ENCODE measurements at places on chromosomes 7 and 10. TPM values are rescaled to one million over a fixed set of nuclear protein-coding genes. Genes with fewer than 3 reads are reported as not detected.

DNA sequence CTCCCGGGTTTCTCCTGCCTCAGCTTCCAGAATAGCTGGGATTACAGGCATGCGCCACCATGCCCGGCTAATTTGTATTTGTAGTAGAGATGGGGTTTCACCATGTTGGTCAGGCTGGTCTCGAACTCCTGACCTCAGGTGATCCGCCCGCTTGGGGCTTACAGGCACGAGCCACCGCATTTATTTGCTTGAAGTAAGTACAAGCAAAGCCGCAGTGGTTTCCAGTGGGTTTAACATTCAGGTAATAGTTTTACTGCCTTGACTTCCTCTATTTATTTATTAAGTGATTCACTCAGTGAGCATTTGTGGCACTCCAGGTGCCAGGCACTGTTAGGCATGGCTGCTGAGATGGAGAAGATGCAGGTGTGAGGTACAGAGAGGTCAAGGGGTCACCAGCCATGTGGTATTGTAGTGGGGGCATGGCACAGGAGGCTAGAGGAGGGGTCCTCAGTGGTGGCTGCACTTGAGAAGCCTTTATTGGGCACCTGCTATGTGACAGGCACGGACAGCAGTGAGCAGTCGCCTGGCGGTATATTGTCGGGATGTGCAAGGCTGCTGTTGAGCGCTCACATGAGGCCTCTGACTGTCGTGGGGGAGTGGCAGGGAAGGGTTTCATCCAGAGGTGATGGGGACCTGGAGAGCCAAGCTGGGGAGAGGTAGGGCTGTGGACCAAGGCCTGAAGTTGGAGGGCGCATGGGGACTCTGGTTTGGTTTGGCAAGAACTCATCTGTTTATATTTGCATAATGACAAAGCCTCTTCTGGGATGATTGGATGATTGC is 54.9 kb downstream of the DOCK1 start:
- no peak for DNase-seq

- DNase-seq = no peak
Measured at GRCh38 chr10:110170142-110170971, 37.0 kb upstream of the MXI1 start.

DNA sequence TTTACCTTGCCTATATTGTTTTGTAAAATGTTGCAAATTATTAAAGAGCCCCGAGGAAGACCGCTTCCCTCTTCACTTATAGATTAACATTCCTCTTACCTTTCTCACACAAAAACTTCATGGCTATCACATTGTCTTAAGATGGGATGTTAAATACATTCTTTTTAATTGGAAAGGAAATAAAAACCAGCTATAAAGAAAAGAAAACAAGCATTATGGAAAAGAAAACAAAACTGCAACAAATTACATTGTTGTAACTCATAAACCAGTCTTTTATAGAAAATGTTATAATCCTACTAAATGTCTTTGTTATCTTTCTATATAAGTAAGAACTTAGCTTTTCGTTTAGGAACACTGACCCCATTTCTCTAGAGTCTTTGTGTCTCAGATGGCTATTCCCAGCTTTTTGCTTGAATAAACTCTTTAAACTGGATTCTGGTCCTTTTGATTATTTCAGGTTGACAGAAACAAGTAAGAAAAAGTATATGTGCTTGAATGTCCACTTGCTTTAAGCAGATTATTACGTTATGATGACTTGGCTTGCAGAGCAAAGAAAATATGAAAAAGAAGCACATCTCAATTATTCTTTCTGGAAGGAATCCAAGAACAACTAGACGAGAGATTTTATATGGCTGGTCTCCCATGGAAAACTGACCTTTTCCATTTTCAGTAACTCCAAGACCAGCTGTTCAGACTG is 128.2 kb downstream of the AKR1D1 start:
- DNase-seq = no peak

GRCh38 chr10:61902445-61903220 is 1.1 kb downstream of the ARID5B start:
- peak; percentile 49 for DNase-seq

- no peak for DNase-seq
Measured at GRCh38 chr7:38451840-38452239, 178.4 kb upstream of the TARP start.

Gene TUBB8
- 0.59 TPM for total RNA-seq

- no peak for DNase-seq
Measured at GRCh38 chr10:81814842-81815241, 60.2 kb upstream of the NRG3 start.

- DNase-seq = no peak
Measured at GRCh38 chr7:92682330-92682729, 92.1 kb upstream of the FAM133B start.

- DNase-seq = no peak
Measured at GRCh38 chr7:158810846-158811245, 18.5 kb downstream of the ESYT2 start.

DNA sequence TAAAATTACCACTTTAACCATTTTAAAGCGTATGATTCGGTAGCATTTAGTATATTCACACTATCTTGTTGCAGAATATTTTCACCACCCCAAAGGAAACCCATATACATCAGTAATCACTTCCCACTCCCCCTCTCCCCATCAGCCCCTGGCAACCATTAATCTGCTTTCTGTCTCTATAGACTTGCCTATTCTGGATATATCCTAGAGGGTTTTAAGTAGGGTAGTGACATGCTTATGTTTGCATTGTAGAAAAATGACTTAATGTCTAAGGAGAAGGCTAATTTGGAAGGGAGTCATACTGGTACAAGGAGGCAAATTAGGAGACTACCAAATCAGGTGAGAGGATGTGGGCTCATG is 42.6 kb upstream of the TRIL start:
- DNase-seq = no peak

GRCh38 chr7:108261560-108262255 is 131.5 kb upstream of the LAMB4 start:
- DNase-seq = no peak

DNA sequence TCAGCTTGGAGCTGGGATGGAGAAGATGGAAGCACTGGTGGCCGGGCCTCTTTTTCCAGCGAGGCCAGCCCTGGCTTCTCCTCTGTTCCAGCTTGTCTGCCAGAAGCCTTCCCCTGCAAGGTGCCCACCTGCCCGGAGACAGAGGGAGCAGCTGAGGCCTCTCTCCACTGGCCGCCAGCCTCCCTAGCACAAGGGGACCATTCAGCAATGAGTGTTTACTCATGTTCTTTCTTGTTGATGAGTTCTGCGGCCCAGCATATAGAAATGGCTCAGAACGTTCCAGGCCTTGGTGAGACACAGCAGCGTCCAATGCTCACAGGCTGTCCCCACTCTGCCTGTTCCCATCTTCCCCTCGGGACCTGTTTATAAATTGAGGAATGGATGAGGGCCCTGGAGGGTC is 47.3 kb downstream of the CHST3 start:
- DNase-seq = no peak

GRCh38 chr7:140039896-140040295 is 22.9 kb downstream of the PARP12 start:
- no peak for DNase-seq

- no peak for DNase-seq
Measured at GRCh38 chr7:105131033-105131656, 117.1 kb downstream of the KMT2E start.

GRCh38 chr10:62514079-62514693 is 140.0 kb downstream of the ZNF365 start:
- DNase-seq = no peak

Gene DPP6
- 0.59 TPM for total RNA-seq

GRCh38 chr7:151740081-151740851 is 136.6 kb downstream of the PRKAG2 start:
- DNase-seq = no peak

Gene SLC26A5
- total RNA-seq = 3.6 TPM

Gene SKIDA1
- total RNA-seq = 0.98 TPM

- peak; percentile 47 for DNase-seq
Measured at GRCh38 chr7:17298840-17299482, 509 bp downstream of the AHR start.

Gene FOXP2
- total RNA-seq = 11.1 TPM

Gene TMEM270
- total RNA-seq = not detected

Gene SCART1
- 2.9 TPM for total RNA-seq

DNA sequence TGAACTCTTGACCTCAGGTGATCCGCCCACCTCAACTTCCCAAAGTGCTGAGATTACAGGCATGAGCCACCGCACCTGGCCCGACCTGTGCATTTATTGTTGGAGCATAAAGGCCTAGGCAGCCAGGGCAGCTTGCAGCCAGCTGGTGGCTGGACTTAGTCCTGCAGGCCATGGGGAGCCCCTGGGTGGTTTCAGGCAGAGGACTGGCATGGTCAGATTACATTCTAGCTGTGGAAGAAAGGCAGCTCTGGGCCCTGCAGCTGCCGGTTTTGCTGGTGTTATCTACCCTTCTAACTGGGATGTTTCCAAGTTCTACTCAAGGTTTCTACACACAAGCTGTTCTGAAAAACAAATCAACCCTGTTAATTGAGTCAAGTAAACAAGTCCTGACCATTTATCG is 22.7 kb upstream of the MKRN1 start:
- no peak for DNase-seq

DNA sequence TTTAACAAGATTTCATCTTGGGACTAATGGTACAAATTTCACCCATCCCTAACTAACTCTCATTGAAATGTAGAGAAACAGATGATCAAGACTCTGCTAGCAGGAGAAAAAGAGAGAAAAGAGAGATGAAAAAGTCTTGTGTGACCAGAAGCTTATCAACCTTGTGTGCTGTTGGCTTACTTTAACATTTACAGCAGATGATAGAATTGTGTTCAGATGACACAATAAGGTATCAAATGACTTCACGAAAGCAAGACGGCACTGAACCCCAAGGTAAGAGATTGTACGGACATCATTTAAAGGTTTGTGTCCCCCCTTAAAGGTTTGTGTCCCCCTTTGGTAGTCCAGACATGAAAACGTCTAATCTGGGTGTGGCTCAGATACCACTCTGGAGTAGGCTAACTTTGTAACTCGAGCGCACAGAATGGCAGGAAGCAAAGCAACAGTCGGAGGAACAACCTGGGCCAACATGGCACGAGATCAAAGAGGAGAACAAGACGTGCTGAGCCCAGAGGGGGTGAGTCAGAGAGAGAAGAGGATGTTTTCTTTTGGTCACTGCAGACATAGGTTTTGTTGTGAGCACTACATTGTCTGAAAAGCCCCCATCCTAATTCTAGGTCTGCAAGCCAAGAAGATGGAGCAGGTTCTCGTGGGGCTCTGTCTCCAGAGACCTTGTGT is 10.4 kb upstream of the LMBR1 start:
- no peak for DNase-seq

Gene MAGI2
- total RNA-seq = 9.8 TPM

Gene SPDYE6
- total RNA-seq = not detected

- DNase-seq = no peak
Measured at GRCh38 chr10:6023661-6024333, 38.4 kb downstream of the IL2RA start.

Gene CLEC5A
- total RNA-seq = 3.2 TPM

Gene NOLC1
- 40.5 TPM for total RNA-seq
